Activated naive CD4-positive, alpha-beta T cell treated with anti-CD3 and anti-CD28 coated beads, Interleukin-2, amount 50 U/mL, for 72 hours (primary cell): ENCODE measurements at places on chromosomes 16 and 17. TPM values are rescaled to one million over a fixed set of nuclear protein-coding genes. Genes with fewer than 3 reads are reported as not detected.

- no peak for DNase-seq
Observed at GRCh38 chr16:17431968-17432625, 38.7 kb downstream of the XYLT1 start.

DNA sequence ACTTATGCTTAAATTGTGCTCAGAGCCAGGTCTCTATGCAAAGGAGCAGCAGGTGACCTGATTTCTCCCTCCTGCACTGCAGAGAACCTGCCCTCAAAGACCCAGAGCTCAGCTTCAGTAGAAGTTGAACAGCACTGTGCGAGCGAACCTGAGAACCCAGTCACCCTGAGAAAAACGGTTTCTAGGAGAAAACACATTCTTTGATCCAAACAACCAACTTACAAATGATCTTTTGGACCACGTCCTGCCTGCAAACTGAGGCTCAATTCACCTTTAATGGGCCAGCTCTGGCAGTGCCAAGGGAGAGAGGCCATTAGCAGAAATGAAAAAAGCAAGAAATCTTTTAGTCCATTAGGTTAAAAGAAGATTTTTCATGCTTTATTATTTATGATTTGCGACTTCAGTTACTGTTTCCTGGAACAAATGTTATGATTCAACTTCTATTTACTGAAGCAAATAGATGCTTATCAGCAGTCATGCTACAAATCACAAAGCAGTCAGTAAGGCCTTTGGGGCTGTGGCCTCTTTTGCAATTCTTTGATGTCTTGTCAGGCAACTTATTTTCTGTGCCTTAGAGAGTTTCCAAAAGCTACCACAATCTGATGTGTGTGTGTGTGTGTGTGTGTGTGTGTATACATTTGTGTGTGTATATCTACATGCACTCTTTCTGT lies 65.7 kb upstream of the LRRC37A3 start:
- DNase-seq, result no peak

DLX4 gene
- 0.27 TPM for total RNA-seq

DNA sequence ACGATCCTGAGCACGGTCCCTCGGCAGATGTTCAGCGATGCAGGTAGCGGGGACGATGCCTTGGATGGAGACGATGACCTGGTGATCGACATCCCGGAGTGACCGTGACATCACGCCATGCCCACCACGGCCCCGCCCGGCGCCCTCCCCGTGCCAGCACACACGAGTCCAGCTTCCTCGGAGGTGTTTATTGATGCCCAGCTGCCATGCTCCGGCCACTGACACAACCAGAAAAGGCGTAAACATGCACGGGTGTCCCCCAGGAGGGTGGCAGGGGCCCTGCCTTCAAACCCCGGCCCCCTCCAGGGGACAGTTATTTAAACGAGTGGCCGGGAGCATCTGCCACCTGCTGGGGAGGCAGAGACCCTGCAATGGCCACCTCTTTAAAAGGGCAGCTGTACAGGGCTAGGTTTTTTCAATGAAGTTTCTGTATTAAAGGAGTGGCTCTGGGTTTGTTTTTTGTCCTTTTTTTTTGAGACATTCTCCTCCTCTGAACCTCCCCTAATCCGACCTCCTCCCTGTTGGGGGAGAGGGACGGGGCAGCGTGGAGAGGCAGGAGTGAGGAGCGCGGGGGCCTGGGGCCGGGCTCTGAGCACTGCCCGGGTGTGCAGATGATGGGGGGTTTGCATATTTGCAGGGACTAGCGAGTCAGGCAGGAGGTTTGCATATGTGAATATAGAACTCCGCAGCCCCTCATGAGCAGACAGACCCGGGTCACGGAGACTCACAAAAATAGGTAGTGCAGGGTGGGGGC lies 5.3 kb downstream of the DOC2A start:
- DNase-seq, result peak; percentile 44

CD300H gene
- not detected for total RNA-seq

- no peak for DNase-seq
Observed at GRCh38 chr16:73778887-73779286, 517.7 kb upstream of the PSMD7 start.

ANKRD11 gene
- 165 TPM for total RNA-seq

- DNase-seq, result no peak
Observed at GRCh38 chr17:43418441-43419374, 19.9 kb downstream of the ARL4D start.

ABCC11 gene
- 0.50 TPM for total RNA-seq

GRCh38 chr16:67248073-67248400 lies 742 bp upstream of the SLC9A5 start:
- no peak for DNase-seq

FAM83G gene
- 13.7 TPM for total RNA-seq

- no peak for DNase-seq
Observed at GRCh38 chr16:86584726-86585721, 6.7 kb downstream of the FOXL1 start.

DNA sequence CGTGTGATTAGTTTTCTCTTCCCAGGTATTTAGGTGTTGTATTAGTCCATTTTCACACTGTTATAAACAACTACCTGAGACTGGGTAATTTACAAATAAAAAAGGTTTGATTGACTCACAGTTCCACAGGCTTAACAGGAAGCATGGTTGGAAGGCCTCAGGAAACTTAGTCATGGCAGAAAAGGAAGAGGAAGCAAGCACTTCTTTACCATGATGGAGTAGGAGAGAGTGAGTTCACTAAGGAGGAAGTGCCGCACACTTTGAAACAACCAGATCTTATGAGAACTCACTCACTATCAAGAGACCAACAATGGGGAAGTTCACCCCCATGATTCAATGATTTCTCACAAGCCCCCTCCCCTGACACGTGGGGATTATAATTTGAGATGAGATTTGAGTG lies 1343.7 kb upstream of the GOT2 start:
- DNase-seq, result no peak

- DNase-seq, result no peak
Observed at GRCh38 chr17:49595328-49595727, 19.7 kb downstream of the NXPH3 start.

DNA sequence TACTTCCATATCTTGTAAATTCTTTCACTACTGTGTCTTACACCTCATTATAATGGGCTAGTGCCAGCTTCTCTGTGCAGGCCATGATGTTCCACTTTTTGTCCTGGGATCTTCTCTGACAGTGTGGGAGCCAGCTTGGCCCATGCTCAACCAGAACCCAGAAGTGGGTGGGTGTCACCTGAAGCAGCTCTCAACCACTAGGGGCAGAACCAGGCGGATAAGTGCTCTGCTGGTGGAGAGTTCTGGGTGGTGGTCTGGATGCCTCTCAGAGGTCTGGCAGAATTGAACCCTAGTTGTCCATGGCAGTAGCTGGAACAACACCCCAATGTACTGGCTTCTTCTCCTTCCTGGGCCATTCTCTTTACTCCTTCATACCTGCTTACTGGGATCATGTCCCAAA lies 254.1 kb upstream of the N4BP1 start:
- no peak for DNase-seq

- no peak for DNase-seq
Observed at GRCh38 chr17:27982688-27983087, 59.8 kb upstream of the NLK start.

DNA sequence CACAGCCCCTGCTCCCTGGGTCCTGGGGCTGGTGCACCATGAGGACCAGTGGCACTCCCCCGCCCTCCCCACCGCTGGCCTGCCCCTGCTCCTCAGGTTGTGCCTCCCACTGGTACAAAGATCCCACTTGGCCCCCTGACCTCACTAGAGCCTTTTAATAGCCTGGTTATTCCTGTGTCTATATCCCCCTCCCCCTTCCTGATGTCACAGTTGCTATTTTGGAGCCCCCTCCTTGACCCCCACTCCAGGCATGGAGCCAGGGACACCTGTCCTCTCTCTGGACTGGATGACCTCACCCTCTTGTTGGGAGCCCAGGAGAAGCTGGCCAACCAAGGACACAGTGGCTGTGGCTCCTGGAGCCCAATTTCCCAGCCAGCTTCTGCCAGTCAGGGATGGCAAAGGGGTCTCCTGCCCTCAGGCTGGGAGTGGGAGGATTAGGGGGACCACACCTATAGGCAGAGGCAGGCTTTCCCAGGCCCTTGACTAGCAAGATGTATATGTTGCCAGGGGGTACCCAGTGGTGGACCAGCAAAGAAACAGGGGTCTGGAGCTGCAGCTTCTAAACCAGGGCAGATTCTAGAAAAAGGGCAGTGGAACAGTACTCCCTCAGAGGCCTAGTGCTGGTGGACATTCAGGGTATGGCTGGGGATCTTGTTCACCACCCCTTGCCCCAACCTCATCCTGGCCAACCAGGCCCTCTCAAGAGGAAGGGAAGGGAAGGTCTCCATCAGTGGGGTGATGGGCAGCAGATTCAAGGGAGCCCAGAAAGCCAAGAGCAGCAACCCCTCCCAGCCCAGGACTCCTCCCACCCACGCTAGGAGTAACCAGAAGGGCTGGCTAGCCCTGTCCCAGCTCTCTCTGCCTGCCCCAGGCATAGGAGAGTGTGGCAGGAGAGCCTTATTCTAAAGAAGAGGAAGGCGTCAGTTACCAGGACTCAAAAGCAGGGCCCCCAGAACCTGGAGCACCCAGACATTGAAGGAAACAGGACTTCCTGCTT lies 10.9 kb downstream of the HDAC5 start:
- DNase-seq, result no peak

SDR42E2 gene
- total RNA-seq, result 0.11 TPM

DNA sequence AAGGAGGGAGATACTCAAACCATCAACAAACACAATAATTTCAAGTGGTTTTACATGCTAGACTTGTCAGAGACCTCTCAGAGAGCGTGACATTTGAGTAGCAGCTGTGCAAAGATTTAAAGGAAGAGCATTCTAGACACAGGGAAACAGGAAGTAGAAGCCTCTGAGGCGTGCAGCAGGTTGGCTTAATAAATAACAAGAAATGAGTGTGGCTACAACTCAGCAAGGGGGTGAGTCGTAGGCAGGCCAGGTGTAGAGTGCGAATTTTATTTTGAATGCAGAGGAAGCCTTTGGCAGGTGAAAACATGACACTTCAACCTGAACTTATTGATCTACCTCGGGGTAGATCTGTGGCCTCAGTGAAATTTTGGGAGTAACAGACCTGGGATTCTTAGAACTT lies 73.2 kb upstream of the MRTFB start:
- DNase-seq, result no peak

DNA sequence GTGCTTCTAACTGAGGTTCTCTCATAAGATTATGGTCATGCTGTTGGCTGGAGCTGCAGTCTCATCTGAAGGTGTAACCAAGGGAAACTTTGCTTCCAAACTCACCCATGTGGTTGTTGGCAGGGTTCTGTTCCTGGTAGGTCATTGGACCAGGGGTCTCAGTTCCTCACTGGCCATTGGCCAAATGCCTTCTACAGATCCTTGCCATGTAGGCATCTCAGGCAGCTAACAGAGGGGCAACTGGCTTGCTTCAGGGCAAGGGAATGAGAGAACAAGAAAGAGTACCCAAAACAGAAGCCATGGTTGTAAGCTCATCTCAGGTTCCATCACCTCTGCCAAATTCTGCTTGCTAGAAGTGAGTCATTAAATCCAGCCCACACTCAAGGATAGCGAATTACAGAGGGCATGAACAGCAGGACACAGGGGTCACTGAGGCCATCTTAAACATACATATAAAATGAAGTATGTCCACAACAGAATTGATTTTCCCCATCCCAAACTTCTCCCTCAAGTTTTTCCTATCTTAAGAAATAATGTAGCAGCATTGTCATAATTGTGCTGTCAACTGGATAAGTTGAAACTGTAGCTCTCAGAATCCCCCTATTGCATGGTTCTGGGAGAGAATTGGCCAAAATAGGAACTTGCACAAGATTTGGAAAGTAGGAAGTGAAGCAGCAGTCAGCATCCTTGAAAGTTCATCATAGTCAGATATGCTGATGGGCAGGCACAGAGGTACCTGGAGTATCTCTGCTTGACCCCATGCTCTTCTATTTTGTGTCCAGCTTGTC lies 42.4 kb upstream of the CES5A start:
- no peak for DNase-seq

- DNase-seq, result no peak
Observed at GRCh38 chr17:48023400-48024148, 14.0 kb downstream of the COPZ2 start.

- DNase-seq, result no peak
Observed at GRCh38 chr16:74580833-74581232, 26.1 kb downstream of the GLG1 start.

CA7 gene
- total RNA-seq, result not detected

DNA sequence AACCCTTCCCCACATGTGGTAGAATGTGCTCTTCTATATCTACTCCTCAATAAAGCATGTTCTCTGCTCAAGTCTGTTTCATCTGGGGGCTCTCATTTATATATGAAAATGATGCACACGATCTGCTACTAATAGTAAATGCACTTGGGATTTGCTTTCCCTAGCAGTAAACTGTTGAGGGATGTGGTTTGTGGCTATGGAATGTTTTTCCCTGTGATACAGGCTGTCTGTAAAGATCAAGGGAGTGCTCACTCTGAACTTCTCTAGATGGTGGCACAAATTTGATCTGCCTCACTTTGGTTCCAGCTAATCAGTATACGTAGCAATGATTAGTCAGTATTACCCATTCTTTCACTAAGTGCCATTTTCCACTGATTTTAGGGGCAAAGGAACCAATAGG lies 18.8 kb downstream of the TAC4 start:
- no peak for DNase-seq

- DNase-seq, result no peak
Observed at GRCh38 chr17:37766971-37767370, 22.1 kb upstream of the HNF1B start.

DNA sequence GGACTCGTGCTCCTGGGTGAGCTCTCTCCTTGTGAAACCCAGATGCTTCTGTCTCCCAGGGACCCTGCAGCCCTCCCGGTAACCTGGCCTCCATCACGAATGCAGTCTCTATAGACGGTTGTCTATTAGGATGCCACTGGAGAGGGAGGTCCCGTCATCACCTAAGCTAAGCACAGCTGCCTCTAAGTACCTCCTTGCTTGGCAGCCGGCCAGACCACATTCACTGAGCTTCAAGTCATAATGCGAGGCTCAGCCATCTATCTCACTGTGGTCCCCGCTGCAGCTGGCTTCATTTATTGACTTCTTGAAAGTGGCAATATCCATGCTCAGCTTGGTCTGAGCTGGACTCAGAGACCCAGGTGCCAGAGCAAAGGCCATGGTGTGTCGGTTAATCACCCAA lies 74.5 kb upstream of the HSBP1 start:
- no peak for DNase-seq

KRT27 gene
- total RNA-seq, result not detected

DNA sequence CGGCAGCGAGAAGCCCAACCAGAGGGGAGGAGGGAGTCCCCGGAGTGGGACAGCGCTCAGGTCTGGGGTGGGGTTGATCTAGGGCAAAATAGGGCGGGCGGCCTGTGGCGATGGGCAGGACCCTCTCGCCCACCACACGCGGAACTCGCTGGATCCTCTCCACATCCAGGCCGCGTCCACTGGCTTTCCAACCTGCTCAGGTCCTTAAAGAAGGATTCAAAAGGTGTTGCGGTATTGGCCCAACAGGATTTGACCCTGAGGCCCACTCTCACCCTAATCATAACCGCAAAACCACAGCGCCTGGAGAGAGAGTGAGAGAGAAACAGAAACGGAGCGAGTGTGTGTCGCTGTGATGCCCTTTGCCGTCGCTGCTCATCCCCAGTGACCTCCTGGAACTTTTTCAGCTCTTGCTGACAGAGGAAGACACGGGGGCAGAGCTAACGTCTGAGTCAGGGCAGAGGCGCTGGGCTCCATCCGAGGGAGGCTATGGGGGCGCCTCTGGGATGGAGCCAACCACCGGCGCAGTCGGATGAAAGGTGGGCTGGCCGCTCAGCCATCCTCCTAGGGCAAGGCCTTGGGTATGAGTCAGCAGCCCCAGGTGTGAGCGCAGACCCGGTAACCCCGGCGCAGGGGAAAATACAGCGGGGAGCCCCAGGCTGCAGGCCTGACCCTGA lies 16.7 kb upstream of the OR1F1 start:
- DNase-seq, result peak; percentile 84
